ENCODE measurements at places on chromosomes 4 and X.

GRCh38 chr4:70504733-70505132 lies 13.6 kb upstream of the AMTN start:
- no peak for DNase-seq

DNA sequence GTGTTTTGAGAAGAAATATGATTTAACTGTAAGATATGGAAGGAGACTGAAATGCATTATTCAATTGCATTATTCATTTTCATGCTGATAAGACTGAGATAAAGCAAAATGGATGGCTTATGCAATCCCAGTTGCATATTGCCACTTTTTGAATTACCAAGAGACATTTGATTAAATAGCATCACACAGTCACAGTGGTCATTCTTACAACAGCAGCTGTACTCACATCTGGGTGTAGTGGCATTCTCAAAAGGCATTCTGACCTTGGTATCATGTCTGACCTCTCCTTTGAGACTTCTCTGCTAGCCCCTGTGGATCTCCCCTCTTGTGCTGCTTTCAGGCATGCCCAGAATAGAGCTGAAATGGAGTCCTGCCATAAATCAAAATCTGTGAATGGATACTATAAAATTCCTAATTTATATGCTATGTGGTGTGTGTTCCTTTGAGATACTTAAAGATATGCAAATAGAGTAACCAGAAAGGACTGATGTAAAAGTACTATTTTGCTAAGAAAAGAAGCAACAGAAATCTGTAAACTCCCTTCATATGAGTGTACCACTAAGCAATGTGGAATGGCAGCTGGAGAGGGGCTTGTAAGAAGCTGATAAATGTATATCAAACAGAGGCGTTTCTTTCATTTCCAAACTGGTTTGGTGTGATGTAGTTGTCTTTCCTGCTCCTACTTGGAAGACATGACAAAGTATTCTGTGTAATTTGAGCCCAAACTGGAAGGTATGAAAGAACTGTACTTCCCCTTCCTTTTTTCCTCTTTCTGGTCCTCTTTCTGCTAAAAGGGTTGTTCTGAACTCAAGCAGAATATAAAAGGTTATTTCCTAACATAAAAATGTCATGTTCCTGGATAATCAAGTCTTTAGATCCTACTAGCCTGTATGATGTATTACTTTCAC lies 25.4 kb upstream of the METAP1 start:
- DNase-seq, result no peak

- no peak for DNase-seq
Measured at GRCh38 chr4:38531141-38531727, 132.8 kb upstream of the KLF3 start.

- DNase-seq, result no peak
Measured at GRCh38 chrX:10243106-10243505, 86.3 kb downstream of the CLCN4 start.

- DNase-seq, result no peak
Measured at GRCh38 chr4:54449999-54450398, 207.8 kb upstream of the KIT start.

DNA sequence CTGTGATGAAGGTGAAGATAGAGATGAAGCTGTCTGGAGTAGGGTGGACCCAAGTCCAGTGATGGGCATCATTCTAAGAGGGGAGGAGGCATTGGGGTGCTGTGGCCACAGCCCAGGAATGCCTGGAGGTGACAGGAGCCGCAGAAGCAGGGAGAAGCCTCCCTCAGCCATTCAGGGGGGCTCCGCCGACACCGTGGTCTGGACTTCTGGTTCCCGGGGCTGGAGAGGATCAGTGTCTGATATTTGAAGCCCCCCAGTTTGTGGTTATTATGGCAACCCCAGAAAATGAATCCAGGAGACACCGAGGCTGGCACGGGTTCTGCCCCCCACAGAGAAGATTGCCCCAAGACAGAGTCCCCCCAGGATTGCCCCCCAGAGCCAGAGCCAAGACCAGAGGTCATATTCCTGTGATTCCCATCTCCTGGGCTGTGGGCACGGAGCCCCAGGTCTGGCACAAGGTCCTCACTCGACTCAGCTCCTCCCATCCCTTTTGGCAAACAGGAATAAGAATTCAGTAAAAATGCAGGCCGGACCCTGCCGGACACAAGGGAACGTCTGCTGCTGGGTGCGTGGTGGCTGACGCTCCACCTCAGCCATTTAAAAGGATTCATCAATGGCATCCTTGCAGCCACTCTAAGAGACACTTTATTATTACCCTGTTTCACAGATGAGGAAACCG lies 116.6 kb downstream of the CPZ start:
- no peak for DNase-seq

GRCh38 chrX:71994601-71995000 lies 84.0 kb downstream of the NHSL2 start:
- DNase-seq, result no peak

DNA sequence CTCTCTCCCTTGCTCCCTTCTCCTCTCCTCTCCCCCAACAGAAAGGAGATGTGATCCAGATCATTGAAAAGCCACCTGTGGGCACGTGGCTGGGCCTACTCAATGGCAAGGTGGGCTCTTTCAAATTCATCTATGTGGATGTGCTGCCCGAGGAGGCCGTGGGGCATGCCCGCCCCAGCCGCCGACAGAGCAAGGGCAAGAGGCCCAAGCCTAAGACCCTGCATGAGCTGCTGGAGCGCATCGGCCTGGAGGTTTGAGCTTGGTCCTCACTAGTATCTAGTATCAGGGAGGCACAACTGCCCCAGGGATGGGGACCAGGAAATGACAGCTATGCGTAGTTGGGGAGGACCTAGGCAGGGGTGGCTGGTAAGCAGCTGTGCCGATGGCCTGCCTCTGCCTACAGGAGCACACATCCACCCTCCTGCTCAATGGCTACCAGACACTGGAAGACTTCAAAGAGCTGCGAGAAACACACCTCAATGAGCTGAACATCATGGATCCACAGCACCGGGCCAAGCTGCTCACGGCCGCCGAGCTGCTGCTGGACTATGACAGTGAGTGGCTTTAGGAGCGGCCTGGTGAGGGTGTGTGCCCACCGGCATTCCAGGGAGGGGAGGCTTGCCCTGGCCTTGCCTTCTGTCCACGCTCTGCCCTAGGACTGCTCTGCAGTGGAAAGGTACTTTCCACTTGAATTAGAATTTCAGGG lies 13.0 kb downstream of the SASH3 start:
- no peak for DNase-seq

GRCh38 chr4:59102311-59102710 lies 1992.1 kb upstream of the IGFBP7 start:
- no peak for DNase-seq

DNA sequence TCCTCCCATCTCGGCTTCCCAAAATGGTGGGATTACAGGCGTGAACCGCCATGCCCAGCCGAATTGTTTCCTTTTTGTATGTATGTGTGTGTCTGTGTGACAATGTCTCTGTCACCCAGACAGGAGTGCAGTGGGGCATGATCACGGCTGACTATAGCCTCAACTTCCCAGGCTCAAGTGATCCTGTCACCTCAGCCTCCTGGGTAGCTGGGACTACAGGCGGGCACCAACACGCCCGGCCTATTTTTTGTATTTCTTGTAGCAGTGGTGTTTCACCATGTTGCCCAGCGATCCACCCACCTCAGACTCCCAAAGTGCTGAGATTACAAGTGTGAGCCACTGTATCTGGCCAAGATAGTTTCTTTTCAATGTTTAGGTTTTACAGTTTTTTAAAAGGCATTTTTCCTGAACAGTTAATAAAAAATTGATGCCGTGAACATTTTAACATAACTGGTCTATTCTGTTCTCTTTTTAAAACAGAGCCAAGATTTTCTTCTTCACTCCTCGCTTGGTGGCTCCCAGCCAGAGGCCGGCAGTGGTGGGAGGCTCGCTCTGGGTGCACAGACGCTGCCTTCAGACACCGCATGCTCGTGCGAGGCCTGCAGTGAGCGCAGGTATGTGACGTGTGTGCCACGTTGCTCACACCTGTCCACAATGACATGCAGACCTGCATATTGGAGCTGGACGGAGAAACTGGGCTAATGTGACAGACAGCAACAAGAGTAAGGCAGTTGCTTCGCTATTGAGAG lies 88.5 kb downstream of the FAM193A start:
- DNase-seq, result no peak

DNA sequence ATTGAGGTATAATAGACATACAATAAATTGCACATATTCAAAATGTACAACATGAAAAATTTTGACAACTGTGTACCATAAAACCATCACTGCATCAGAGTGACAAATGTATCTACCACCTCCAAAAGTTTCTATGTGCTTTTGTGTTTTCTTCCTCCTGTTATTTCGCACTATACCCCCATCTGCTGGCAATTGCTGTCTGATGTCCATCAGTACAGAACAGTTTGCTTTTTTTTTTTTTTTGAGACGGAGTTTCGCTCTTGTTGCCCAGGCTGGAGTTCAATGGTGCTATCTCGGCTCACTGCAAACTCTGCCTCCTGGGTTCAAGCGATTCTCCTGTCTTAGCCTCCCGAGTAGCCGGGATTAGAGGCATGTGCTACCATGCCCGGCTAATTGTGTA lies 154.3 kb upstream of the GIMD1 start:
- no peak for DNase-seq

DNA sequence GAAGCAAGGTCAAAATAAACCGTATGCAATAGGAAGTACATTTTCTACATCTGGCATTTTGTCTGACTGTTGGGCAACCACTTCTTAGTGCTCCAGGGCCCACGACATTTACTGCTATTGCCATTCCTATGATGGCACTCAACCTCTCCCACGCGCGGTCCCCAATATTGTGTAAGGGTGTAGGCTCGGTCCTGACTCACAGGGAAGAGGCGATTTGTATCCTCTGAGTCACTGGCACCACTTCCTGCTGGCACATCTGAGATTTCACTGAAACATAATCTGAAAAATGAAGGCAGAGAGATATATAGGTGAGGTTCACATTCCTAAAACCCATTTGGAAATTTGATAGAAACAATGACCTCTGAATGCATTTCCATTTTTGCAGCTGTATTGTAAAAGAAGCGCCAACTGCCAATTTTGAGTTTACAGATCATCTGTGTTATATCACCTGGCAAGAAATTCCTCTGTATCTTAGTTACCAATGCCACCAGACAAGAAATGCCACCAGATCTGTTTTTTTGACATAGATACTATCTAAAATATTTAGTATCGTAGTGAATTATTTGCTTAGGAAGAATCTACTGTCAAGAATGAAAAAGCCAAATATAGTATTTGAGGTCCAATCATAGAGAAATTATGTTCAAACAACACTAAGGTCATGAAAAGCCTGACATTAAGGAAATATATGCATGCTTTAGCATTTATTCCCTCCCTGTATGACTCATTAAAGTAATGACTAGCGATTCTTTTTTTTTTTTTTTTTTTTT lies 9.8 kb downstream of the EREG start:
- no peak for DNase-seq

- DNase-seq, result no peak
Measured at GRCh38 chr4:1027915-1028238, 16.5 kb downstream of the FGFRL1 start.

GRCh38 chr4:88745581-88746163 lies 48.0 kb upstream of the NAP1L5 start:
- DNase-seq, result no peak

DNA sequence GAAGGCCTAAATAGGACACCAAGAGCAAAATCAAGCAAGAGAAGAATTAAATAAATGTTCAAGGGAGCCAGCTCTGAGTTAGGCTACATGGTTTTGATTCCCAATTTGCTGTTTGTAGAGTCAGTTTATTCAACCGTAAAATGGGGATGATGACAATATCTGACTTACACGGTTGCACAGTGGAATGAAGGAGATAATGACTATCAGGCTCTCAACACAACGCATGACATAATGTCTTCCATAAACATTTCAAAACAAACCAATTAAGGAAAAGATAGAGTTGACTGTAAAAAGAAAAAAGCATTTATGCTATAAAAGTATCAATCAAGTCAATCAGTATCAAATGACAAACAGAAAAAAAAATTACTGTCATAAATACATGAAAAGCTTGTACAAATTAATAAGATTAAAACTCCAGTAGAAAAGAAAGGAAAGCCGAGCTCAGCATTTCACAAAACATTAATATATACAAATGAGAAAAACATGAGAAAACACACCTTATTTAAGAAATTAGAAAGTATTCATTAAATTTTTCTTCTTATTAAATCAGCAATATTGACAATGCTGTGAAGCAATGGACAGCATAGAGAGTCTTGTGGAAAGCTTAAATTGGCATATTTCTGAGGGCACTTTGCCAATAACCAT lies 179.0 kb downstream of the SCFD2 start:
- no peak for DNase-seq

GRCh38 chr4:77578145-77578544 lies 27.5 kb upstream of the CXCL13 start:
- no peak for DNase-seq

GRCh38 chrX:48648336-48648751 lies 35.3 kb upstream of the WAS start:
- peak; percentile 52 for DNase-seq

DNA sequence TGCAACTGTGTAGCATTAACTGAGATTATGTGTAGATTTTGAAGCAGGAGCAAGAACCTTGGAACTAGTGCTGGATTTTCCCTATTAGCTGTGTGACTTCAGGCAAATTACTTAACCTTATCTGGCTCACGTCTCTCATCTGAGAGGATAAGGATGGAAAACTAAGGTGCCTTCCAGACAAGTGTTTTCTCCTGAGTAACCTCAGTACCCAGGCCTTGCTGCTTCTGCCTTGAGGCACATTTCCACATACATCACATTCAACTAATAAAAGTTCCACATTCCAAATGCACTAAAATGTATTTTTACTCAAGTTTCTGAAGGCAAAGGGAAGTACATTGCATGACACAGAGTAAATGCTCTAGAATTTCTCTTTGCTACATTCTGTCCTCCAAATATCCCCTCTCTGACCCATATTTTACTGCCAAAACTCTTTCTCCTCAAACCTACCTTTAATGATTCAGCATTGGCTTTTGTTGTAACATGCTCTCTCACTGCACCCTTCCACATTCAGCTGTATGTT lies 195.4 kb upstream of the ADGRL3 start:
- DNase-seq, result no peak

GRCh38 chrX:39740078-39740477 lies 357.7 kb downstream of the BCOR start:
- DNase-seq, result no peak

DNA sequence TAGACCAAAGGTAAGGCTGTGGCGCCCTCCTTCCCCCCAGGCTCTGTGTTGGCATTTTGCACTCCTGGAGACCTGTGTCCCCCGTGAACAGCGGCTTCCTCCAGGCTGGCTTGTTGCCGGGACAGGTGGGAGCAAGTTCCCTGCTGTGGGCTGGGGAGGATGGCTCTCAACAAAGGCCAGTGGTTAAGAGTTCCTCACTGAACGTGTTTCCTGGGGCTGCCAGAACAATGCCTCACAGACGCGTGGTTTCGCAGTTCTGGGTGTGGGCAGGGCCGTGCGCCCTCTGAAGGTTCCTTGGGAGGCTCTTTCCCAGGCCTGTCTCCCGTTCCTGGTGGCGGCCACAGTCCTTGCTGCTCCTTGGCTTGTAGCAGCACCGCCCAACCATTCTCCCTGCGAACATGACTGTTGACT lies 33.4 kb downstream of the NELFA start:
- no peak for DNase-seq

- DNase-seq, result no peak
Measured at GRCh38 chr4:39881789-39882188, 95.9 kb downstream of the PDS5A start.

DNA sequence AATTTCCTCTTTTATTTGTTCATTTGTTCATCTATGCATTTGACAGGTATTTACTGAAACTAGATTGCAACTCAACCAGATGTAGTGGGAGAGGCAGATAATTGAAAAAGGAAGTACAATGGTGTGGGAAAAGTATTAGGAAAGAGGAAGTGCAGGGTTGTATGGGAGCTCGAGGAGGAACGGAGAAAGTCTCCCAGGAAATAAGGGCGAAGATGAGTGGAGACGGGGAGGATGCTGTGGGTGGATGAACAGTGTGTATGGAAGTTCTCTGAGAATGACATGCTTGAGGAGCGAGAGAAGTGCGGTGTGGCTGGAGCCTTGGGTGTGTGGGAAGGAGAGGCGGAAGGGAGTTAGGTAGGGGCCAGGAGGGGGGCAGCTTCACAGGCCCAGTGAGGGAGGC lies 87.5 kb upstream of the DHX15 start:
- DNase-seq, result no peak

Data from CD4-positive, alpha-beta T cell treated with Interleukin-6 at 100 ng/mL for 8 hours (primary cell).